ENCODE measurements at places on chromosomes 7 and 10. TPM values are rescaled to one million over a fixed set of nuclear protein-coding genes. Genes with fewer than 3 reads are reported as not detected.

- DNase-seq: peak; percentile 79
Measured at GRCh38 chr7:156017916-156018700, 205.8 kb upstream of the SHH start.

DNA sequence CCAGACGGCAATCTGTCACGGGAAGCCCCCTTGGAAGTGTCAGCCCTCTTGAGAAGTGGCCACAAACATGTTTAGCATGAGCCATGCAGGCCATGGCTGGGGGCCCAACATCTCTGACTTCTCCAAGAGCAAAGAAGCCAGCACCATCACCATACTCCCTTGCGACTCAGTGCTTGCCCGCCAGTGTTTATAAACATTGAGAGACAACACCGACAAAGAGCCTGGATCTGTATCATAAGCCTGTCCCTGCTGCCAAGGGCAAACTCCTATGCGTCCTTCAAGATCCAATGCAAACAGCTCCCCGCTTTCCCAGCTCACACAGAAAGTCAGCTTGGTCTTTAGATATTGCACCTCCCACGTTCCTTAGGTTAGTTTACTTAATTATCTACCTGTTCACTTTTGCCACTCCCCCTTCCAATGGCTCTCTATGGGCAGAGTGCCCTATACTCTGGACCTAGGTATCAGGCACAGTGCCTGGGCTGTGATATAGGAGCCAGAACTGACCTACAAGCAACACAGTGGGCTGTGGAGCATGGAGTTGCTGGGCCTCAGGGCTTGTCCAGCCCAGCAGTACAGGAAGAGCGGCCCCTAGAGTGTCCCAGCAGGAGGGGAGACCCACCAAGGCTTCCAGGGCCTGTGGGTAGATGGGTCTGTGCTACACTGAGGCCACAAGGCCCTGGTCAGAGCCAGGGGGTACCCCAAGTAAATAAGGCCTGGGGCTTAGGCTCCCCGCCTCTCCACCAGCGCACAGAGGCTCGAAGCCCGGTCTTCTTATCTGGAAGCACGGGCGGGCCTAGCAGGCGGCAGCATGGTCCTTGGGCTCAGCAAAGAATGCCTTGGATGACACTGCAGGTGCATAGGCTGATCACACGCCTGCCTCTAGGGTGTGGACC lies 37.7 kb downstream of the CAMK2B start:
- no peak for DNase-seq

DNA sequence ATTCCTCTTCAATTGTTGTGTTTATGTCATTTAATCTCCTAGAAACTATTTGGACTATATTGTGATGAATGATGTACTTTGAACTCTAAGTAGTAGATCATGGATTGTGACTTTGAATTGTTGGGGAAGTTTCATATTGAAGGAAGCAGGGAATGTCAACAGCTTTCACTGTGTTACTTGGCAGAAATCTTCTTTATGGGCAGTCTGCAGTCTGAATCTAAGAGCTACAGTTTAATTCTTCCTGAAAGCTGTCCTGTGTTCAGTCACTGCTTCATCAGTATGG lies 91.6 kb downstream of the PPP1R9A start:
- no peak for DNase-seq

The ZCCHC24 gene
- total RNA-seq: 16.8 TPM

DNA sequence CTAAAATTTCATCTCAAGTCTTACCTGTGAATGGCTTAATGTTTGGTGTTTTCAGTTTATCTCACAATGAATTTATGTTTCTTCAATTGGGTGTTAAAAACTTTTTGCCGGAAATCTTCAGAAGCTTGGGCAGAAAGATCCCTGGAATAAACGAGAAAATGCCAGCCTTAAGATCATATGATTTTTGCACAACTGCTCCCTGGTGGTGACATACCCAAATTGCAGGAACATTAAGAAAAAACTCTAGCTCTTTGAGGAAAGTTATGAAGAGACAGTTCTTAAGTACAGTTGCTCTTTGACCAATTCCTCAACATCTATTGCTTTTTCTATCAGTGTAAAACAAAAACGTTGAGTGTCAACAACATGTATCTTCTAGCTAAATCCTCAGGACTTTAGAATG lies 48.2 kb upstream of the CREB5 start:
- no peak for DNase-seq

DNA sequence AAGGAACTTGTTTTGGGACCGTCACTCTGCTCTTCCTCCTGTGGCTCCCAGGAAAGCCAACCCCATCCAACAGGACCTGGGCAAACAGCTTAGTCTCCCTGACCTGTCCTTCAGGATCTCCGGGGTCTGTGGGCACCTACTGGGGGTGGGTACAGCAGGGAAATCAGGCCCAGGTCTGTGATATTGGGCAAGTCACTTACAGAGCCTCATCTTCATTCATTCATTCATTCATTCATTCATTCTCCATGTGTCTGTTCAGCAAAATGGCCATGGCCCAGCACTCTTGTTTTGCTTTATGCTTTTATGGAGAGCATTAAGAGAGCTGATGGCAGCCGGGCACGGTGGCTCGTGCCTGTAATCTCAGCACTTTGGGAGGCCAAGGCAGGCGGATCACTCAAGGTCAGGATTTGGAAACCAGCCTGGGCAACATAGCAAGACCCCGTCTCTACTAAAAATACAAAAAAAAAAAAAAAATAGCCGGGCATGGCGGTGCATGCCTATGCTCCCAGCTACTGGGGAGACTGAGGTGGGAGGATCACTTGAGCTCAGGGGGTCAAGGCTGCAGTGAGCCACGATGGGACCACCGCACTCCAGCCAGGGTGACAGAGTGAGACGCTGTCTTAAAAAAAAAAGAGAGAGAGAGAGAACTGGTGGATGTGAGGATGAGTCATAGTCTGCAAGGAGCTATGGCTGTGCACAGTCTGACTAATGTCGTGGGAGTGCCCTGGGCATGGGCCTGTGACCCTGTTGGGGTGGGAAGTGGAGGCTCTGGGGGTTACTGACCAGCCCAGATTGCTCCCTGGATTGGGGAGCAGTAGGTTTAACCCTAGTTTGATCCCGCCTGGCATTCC lies 54.3 kb downstream of the CLIP2 start:
- DNase-seq: no peak

DNA sequence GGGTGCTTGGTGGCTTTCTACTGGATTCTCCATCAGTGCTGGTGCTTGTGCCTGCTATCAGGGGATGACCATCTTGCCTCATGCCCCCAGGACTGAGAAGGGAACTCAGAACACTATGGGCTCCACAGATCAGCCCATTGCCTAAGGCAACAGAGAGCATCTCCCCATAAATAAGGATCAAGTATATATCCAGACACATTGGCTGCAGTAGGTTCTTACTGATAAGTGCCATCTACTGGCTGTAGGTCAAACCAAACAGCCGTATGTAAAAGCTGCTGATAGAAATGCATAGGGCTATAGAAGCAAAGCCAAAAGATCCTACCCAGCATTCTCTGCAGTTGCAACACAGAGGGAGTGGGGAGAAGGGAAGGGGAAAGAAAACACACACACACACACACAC lies 153.7 kb downstream of the CDK14 start:
- no peak for DNase-seq
